Germinal center (tissue), 1 donor: ENCODE measurements at places on chromosomes 12 and 14.

- no peak for DNase-seq
These were observed 35.7 kb downstream of the FOXN4 start for GRCh38 chr12:109273354-109273753.

DNA sequence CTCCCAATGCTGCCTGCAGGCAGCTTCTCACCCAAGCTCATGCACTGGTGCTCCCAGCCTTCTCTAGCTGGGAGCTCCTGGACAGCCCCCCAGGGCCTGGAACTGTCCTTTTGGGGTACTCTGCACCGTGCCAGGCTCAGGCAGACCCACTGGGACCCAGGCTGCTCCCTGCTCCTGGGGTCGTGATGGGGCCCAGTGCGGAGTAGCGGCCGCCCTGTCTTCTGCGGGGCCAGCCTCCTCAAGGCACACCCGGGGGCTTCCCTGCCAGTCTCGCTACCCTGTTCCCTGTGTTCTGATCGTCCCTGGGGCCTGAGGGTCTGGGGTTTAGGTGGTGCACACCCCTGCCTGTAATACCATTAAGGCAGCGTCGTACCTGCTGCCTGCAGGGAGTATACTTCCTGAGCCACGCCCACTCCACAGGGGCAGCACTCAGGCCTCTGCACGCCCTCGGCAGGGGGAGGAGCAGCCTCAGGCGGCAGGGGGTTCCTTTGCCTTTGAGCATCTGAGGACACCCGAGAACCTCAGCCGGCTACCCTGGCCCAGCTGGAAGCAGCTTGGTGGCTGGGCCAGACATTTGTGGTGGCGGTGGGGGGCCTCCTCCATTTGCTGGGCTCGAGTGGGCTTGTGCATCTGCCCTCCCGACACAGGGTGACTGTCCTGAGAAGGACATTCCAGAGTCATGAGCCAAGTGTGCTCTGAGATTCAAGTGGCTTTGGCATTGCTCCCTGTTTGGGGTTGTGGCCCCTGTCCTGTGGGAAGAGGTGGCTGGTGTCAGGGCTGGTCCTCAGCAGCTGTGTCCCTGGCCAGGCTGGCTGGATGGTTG is 9.2 kb upstream of the CRIP2 start:
- no peak for DNase-seq

- DNase-seq, result no peak
These were observed 6.1 kb upstream of the TMED2 start for GRCh38 chr12:123578243-123578642.

DNA sequence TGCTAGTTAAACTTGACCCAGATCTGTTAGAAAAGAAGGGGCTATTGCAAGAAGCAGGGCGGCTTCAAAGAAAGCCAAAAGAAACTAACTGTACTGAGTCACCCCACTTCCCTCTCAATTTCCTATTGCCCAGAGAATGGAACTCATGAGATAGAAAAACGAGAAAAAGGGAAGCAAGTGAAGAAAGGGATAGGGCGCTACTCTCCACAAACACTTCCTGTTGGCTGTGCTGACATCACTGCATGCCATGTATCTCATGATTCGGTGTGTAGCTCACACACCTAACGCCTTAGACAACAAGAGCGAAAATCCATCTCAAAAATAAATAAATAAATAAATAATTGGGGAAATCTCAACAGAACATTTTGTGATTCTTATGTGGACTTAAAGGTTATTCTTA is 13.0 kb upstream of the P2RX4 start:
- no peak for DNase-seq

DNA sequence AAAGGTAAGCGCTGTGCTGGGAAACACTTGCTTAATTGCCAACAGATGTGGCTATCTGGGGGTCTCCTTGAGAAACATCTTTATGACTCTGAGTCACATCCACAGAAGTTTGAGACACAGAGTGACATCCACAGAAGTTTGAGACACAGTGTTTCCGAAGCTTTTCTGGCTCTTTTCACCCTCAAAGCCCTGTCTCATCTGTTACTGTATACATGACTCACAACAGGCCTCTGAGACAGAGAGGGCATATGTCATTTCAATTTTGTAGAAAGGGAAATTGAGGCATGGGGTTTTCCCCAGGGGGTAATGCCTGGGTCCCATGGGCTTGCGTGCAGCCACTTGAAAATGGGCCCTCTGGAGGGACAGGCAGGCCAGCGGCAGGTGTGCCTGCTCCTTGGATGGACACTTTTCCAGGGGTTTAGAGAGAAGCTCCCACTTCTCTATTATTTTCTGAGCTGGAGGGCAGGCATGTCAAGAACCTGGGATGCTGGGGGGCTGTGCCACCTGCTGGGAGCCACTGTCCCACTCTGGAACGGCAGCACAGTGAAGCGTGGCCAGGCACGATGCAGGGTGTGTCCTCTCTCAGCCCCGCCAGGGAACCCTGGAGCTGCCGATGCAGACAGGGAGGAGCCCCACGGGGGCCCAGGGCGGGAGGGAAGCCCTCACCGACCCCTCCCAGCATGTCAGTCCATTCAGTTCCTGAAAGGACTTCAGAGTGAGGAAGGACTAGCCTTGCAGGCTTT is 111.3 kb upstream of the FKBP4 start:
- DNase-seq, result no peak

DNA sequence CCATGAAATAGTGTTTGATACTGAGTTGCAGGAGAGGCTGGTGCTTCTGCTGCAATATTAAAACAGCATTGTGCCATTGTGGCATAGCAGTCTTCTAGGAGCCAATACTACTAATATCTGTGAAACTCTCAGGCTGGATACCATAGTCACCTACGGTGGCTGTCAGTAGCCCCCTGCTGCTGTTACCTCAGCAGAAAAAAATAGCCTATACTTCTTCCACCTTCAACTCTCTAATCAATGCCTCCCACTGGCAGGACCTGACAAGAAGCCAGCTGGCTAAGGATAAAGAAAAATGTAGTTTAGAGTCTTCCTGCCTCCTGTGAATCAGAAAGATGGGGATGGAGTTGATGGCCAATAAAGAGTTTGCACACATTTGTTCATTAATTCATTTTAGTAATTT is 91.6 kb downstream of the PDE3A start:
- no peak for DNase-seq

GRCh38 chr14:77343662-77344061 is 22.8 kb downstream of the GSTZ1 start:
- no peak for DNase-seq

DNA sequence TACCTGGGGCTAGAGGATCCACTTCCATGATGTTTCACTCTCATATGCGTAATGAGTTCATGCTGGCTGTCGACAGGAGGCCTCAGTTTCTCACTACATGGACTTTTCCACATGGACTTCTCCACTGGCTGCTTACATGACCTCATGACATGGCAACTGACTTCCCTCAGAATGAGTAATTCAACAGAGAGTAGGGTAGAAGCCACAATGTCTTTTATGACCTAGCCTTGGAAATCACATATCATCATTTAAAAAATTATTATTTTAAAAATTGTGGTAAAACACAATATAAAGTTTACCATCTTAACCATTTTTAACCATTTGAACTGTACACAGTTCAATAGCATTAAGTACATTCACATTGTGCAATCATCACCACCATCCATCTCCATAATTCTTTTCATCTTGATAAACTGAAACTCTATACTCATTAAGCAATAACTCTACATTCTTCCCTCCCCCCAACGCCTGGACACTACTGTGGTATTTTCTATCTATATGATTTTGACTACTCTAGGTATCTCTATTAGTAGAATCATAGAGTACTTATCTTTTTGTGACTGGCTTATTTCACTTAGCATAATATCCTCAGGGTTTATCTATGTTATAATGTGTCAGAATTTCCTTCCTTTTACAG is 144.5 kb downstream of the TGFB3 start:
- no peak for DNase-seq

- no peak for DNase-seq
These were observed 997 bp downstream of the CYP27B1 start for GRCh38 chr12:57765698-57766463.

DNA sequence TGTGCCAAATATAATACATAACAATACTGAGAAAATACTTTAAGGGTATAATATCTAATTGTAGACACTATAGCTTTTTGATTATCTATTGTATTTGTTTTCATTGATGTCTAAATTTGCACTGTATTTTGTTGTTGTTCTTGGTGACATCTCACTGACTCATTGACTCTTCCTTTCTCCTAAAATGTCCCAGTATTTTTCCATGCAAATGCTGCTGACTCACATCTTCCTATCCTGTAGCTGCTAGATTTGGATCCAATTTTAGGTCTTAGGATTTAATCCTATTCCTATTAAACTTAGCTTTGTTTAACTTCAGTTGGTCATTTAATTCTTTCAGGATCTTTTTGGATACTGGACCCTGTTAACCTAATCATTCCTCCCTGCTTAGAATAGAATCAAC is 148.5 kb downstream of the TMTC2 start:
- DNase-seq, result no peak

DNA sequence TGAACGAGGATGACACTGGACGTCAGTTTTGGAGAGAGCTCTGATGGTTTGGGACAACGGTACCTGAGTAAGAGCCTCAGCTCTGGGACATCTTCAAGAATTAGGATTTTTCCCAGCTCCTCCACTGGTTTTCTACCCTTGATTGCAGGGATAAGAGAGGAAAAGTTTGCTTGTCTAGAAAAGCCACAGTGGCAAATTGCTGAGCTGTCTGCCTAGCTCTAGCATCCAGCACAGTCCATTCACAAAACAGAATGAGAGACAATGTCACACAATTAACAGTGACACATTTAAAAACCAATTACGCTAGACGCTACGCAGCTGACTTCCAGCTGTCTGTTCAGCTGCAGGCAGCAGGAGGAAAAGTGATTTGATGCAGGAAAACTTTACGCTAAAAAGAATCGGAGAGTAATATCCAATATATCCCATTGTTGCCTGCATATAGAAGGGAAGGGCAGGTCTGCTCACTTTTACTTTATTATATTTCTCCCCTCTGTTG is 168.1 kb upstream of the PRICKLE1 start:
- DNase-seq, result no peak

GRCh38 chr14:104119119-104119487 is 19.3 kb upstream of the KIF26A start:
- DNase-seq, result no peak

- DNase-seq, result no peak
These were observed 7.7 kb downstream of the AHNAK2 start for GRCh38 chr14:104970231-104971068.

- no peak for DNase-seq
These were observed 208.3 kb downstream of the MYRFL start for GRCh38 chr12:70033310-70033709.

GRCh38 chr12:6914246-6914946 is at the start of gene ENO2:
TSS of gene ENO2 (plus strand) at chr12:6914580. CDS start at chr12:6915833, 1,253 bp downstream.
- DNase-seq, result peak; percentile 82

DNA sequence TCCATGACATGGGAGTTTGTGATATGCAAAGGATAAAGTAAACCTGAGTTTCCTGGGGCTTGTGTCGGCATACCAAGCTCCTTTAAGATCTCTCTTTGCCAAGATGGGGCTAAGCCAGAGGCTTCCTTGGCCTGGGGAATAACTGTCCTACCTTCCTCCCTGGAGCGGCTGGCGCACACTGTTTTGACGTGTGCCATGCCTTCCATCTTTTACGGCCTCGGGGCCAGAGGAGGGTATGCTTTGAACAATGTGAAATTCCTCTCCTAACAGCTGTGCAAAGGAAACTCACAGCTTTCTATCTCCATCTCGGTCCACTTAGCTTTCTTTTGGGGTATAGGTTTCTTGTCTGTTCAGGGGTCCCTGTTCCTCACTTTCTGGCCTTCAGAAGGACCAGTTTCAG is 55.2 kb downstream of the NTF3 start:
- no peak for DNase-seq

- DNase-seq, result no peak
These were observed 171.4 kb downstream of the TMTC3 start for GRCh38 chr12:88313554-88313953.

GRCh38 chr14:90831821-90832220 is 15.6 kb upstream of the TTC7B start:
- no peak for DNase-seq

DNA sequence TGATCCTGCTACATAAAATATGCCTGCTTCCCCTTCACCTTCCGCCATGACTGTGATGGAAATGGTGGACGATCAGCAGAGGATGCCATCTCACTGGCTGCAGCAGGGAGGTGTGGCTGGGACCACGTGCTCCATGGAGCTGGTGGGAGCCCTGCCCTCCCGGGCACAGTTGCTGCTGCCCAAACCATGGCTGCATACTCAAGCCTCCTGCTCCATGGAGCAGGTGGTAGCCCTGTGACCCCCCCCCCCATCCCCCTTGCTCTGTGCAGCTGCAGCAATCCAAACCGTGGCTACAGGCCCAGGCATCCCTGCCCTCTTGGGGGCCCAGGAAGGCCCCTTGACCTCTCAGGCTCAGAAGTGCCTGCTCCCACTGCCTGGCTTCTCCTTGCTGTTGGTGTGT is 597.5 kb upstream of the LMO3 start:
- DNase-seq, result no peak

DNA sequence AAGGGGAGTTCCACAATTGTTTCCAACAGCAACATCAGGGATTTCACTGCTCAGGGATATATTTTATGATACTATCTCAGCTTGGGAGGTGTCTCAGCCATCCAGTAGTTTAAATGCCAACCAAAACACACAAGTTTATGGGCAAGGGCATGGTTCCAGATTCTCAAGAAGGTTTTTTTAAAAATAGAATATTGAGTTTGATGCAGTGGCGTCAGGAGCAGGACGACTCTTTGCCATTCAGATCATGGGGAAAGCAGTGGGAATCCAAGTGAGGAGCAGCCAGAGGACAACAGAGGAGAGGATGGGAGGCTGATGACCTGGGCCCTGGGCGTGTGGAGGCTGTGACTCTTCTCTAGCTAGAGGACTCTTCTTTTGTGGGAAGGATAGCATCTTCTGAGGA is 25.7 kb downstream of the TSHR start:
- no peak for DNase-seq

GRCh38 chr12:48037267-48037915 is 33.1 kb upstream of the COL2A1 start:
- DNase-seq, result no peak

- no peak for DNase-seq
These were observed 44.7 kb upstream of the KCNJ8 start for GRCh38 chr12:21819236-21819635.

GRCh38 chr12:19965196-19966038 is 402.9 kb upstream of the PDE3A start:
- DNase-seq, result no peak

GRCh38 chr14:38745861-38746260 is 357.2 kb downstream of the SEC23A start:
- no peak for DNase-seq

DNA sequence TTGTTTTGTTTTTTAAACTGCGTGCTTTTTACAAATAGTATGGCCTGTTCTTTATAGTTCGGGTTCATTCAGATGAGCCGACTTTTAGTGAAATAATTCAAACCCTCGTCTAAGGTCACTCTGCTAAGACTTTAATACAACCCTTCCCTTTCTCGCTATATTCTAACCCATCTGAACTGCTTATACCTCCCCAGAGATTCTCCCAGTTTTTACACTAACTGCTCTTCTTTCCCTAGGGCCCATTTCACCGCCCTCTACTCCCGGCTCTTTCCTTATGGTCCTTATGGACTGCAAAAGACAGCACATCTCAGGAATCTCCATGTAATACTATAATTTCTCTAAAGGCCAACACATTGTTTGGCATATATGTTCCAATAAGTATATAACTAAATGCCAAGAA is 2.1 kb downstream of the MAPK1IP1L start:
- no peak for DNase-seq
